ENCODE measurements at places on chromosomes 2 and 18.

- no peak for DNase-seq
These were observed 504 bp downstream of the ASAP2 start for GRCh38 chr2:9206991-9207640.

GRCh38 chr2:222811828-222812227 is 49.0 kb upstream of the ACSL3 start:
- no peak for DNase-seq

DNA sequence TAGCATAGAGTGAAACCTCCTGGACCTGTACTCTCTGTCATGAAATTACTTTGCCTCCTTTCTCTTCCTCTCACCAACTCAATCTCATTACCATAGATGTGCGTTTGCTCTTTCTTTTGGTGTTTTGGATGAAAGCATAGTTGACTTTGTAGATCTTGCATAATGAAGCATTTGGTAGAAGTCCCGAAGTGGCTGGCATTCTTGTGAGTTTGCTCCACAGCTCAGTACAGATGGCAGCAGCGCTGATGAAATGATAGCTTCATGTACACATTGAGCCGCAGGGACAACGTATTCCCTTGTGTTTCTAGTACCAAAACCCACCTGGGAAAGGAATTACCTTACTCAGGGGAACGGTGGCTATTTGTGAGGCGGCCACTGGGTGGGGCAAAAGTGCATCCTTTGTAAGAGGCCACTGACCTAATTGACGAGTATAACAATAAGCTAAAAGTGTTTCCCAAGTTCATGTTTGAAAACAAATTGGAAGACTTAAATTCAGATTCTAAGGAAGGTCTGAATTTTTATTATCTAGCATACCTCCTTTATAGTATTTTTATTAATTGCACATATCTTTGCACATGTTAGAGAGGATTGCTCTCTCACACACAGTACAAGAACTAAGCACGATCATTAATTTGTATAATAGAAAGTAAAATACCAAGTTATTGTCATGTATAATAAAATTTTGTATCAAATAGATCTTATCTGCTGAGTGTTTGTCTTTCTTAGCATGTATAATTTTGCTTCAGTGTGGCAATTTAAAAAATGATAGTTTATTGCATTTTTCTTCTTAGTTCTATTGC is 25.4 kb upstream of the CDH7 start:
- no peak for DNase-seq

DNA sequence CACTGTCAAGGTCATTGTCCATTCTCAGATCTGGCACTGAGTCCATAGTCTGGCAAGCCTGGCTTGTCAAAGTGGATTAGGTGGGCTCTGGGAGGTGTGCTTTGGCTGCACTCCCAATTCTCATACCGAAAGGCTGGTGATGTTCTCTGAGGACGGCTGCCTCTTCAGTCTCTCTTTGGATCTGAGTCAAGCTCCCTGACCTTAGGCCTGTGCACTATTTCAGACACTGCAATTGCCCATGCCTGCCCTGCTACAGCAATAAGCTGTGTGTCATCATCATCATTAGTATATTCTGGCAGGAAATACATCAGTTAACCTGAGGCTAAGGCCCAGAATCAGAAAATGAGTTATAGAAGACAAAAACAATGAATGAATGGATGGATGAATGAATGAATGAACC is 1.6 kb upstream of the SLC5A7 start:
- DNase-seq: no peak

DNA sequence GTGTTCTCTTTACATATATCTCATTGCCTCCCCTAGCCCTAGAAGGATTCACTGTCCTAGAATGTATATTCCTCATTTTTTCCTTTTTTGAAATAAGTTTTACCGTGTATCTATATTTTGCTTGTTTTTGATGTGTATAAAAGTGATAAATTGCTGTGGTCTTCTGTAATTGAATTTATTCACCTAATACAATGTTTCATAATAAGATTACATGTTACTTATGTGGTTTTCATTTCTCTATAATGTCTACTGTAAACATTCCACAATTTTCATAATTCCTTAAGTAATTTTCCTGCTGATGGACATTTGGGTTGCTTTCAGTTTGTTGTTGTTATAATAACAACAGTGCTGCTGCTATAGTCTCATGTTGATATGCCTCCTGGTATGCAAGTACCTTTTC is 118.2 kb downstream of the PHLPP1 start:
- no peak for DNase-seq

- DNase-seq: peak; percentile 78
These were observed 80.0 kb upstream of the FAM136A start for GRCh38 chr2:70381821-70382220.

DNA sequence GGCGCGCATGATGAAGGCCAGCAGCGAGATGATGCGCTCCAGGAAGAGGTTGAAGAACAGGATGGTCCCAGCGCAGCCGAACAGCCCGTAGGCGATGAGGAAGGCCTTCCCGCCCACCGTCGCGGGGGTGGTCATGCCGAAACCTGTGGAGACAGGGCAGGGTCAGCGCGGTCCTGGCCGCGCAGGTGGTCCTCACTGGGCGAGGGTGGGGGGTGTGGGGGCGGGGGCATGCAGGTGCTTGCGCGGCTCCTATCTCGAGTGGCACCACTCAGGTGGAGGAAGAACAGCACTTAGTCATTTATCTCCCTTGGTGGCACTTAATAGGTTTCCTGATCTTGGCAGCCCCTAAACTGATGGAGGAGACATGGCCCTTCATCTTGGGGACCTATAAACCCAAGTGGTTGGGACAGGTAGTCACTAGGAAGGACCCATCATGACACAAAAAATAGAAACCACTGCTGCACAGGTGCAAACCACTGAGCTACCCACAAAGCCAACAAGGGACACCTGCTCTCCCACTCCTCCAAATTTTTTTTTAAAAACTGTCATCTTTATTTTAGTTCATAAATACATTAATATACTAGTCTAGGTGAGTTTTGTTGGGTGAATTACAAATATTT is 118.8 kb downstream of the MSH2 start:
- no peak for DNase-seq

DNA sequence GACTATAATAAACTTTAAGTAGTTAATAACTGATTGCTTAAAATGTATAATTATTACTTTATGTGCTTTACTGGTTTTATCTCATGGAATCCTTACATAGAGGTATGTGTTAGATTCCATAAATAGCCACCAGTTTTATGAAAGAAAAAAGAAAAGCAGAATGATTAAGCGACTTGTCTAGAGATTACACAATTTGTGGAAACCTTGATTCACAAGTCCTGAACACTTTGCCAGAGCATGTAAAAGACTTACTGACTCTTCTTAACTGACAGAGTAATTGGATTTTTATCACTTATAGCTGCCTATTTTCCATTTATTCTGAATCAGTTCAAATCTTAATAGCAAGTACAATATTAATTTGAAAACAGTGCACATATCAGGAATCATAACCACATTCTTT is 448.7 kb upstream of the NETO1 start:
- DNase-seq: no peak

GRCh38 chr2:12816379-12817306 is 99.9 kb downstream of the TRIB2 start:
- DNase-seq: no peak

DNA sequence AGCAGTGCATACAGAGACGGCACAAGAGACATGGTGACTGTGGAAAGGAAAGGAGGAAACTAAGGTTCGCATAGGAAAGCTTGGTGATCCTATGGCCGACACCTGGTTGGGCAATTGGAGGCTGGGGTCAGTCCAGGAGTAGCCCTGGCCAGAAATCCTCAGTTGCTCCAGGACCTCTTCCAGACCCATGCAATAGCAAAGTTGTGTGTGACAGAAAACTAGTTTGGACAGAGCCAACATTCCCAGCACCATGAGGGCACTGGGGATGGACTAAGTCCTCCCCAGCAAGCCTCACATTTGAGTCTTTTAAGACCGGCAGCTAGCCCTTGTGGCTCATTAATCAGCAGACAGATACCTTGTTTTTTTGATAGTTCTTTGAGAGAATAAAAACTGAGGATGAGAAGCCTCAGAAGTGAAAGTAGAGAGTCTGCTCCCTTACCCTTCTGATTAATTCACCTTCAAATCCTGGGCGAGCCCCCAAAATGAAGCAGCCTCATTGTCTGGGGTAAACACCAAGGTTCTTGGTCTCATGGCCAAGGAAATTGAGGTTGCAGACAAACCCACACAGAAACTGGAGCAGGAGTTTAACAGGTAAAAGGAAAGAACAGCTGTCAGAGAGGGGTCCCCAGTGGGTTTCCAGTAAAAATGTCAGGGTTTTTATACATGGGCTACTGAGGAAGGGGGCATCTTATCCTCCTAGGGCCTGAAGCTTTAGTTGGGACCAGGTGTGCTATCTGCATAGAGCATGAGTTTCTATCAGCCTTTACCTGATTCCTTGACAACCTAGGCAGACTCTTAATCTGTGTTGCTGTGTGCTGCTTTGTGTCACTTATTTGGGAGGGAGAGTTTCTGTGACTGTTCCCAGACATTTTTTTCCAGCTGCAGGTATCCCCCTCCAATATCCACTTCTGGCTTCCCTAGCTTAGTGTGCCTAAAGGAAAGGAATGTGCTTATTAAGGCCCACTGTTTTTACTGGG is 39.1 kb downstream of the STK17B start:
- no peak for DNase-seq

- DNase-seq: no peak
These were observed 439.1 kb upstream of the ID2 start for GRCh38 chr2:8242739-8243138.

GRCh38 chr2:135980434-135981079 is 4.9 kb downstream of the DARS1 start:
- no peak for DNase-seq

DNA sequence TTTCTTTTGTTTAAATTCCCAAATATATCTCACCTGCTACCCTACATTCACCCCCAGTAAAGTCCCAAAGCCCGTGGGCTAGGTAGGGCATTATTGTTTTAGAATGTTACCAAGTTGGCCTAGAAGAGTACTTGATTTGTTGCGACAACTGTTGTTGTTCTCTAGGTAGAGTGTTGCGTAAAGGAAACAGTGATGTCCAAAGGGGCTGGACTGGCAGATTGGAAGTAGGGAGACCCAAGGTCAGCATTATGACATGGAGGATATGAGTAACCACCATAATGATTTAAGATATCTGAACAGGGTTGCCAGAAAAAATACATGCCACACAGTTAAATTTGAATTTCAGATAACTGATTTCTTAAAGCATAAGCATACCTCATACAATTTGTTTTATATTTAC is 39.2 kb downstream of the SCN1A start:
- no peak for DNase-seq

DNA sequence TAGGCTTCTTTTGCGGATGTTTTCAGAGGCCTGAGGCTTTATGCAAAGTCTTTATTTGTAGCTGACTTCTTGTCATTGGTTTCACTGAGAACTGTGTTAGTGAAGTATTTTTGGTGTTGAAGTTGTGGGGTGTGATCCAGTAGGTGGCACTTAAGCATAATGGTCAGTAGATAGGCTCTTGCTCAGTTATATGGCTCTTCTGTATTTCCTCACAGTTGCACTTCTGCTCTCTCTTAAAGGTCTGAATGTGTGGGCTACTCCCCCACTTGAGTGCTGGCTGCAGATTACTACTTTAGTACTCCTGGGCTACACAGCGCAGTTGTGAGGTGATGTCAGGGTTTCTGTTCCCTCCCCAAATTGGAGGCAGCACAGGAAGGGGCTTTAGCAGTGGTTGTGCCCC is 133.8 kb upstream of the SCN7A start:
- DNase-seq: no peak

DNA sequence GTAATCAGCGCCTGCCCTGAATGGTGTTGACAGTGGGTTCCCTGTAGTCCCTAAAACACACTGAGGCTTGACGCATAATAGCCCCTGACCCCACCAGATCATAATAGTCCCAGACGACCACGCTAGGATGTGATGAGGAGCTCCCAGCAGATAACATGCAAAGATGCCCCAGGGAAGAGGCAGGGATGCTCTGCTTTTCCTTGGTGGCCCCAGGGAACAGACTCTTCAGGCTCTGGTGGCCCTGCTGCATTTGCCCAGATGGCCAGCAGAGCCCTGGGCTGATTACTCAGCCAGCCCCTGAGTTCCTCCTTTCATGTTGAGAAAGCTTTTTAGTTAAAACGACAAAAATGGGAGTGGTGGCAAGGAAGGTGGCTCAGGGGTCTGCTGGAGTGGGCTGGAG is 5.9 kb upstream of the NCKAP5 start:
- no peak for DNase-seq

DNA sequence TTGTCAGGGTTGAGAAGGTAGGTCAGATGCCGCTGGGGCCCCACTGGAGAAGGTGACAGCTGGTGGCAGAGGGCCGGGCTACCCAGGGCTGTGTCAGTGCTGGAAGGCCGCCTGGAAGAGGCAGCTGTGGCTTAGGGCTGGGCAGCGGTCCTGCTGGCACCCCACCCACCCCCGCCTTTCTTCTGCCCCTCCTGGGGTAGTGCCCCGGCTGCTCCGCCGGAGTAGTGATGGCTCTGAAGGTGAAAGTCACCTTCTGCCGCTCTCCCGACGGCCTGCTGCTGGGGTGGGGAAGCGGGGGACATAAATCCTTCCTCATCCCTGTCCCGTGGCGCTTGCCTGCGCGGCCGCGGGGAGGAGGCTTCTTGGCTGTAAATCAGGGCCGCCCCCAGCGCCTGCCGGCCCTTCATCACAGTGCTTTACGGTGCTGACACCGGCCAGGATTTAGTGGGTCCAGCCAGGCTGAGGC is 332.2 kb downstream of the DYSF start:
- no peak for DNase-seq

DNA sequence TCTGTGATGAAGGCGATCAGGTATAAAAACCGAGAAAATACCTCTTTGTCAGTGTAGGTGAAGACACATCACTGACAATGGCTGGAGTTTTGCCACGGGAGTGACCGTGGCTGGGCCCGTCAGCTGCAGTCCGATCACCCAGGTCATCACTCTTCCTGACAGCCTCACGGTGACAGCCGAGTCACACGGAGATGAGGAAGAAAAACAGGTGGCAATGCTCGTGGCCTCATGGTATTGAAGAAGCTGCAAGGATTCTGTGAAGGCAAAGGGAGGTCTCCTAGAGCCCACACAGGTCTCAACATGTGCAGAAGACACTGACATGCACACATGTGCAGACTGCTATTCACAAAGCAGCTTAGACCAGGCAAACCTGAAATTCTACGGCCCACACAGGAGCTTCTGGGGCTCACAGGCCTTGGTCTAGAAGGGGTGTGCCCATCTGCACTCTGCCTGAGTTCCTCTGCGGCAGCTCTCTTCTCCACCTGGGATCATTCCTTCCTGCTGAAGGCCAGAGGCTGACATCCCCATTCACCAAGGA is 7.4 kb downstream of the COPS9 start:
- no peak for DNase-seq

DNA sequence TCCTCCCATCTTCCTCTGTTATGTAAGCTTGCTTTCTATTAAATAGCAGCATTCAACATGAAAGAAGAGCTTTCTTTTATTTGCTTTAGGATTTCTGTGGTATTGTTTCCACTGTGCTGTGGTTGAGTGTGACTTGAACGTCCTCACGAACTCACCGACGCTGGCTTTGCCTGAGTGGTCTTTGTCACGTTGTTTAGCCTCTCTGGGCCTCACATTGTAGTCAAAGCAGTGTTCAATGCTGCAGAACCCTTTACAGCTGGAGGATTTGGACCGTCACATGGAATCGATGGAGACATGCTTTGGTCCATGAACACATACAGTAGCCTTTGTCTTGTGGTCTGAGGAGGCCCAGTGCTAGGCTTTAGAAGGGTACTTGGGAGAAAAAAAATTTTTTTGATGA is 66.3 kb downstream of the TANC1 start:
- no peak for DNase-seq

GRCh38 chr2:231542136-231542535 is 11.9 kb upstream of the NMUR1 start:
- DNase-seq: no peak

All from RCC 7860 (cell line).